ENCODE measurements at places on chromosomes 2 and 18.

DNA sequence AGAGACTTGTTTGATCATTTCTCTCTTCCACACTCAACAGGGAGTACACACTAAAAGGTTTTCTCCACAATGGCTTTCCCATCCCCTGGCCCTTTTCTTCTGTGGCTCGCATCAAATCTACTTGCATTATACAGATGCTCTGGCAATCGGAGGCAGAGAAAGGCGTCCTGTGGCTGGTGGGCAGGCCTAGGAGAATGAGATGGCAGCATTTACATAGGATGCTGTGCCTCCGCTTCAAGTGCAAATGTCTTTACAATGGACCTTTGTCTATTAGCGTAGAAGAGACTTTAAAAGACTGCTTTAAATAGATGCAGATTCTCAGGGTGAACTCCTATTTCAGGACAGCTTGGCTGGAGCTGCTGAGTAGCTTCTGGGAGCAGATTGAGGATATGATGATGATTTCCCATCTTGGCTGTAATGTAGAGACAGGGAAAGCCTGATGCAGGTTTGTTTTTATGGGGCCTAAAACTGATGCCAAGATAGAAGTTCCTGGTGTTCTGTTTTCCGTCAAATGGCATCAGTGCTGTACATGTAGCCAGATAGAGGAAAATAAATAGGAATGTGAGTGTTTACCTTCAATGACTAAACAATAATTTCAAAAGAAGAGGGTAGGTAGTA, 423.4 kb downstream of the RND3 start:
- peak; percentile 59 for DNase-seq

DNA sequence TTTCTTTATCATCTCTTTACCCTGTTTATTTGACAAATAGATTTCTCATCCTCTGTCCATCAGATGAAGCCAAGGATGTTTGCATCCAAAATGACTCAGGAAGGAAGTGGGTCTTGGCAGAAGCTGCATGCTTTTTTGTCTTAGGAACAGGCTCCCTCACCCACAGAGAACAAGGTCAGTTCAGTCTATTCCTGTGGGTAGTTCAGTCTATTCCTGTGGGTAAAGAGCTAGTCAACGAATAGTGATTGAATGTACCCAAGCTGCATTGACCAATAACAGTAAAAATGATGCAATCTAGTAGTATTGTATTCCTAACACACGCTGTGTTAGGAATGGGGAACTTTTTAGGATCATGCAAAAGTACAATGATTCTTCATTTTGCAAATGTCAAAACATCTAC, 290.8 kb upstream of the TANK start:
- peak; percentile 22 for DNase-seq

DNA sequence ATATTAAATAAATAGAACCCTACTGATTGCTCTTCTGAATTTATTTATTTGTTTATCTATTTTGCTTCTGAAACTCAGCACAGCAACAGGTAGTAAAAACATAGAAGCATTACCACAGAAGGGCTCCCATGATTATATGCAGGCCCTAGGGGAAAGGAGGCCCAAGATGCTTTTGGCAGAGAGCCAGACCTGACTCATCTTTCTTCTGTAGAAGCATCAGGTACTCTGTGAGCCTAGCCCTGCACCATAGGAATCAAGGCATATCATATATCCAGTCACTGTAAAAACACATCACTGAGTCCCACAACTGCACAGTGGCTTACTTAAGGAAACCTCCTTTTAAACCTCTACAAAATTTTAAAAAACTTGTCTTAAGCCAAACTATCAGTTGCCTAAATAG, 1.8 kb downstream of the SCN9A start:
- DNase-seq, result no peak

- DNase-seq, result no peak
Measured at GRCh38 chr2:47950340-47951301, 44.3 kb upstream of the FBXO11 start.

DNA sequence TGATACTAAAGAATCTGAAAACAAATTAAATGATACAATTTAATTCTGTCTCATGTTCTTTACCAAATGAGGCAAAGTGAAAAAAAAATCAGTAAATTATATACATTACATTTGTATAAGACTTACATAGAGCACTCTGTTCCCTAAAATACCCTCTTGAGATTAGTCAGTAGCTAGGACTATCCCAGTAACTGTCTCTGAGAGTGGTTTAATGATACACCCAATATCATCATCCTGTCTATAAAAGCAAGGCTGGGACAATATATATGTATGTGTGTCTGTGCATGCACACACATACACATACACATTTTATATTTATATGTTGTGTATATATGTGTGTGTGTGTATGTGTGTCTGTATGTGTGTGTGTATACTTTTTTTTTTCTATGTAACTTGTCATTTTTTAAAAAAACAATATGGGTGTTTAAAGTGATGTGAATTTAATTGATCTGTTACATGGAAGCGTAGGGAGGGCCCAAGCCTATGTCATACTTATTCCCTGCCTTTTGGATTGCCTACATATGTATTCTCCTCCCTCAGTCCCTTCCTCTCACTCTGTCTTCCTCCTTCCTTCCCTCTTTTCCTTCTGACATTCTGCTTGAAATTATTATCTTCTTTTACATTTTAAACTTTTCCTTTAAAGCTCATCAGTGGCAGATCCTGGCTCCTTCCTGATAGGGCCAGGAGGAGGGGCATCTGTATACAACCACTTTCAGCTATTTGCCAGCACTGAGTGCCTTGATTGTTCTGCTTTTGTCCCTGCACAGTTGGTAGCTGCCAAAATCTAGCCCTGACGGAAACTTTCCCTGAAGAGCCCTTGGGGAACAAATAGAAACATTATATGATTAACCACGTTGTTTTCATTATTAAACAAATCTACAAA, 6.8 kb downstream of the ASXL3 start:
- no peak for DNase-seq

DNA sequence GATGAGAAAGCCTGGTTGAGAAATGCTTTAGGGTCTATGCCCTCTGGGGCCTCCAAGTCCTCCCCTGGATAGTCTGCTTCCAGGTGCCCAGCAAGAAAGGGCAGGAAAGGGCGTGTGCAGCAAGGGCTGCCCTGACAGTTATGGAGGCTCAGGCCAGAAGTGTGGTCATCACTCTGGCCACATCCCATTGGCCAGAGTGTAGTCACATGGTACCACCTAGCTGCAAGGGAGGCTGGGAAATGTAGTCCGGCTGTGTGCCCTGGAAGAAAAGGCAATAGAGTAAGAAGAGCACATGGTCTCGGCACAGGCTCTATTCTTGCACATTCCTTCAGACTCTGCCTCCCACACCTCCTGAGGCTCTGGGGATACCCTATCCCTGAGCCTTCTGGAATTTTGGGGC, 35.7 kb downstream of the ODC1 start:
- no peak for DNase-seq

Measured in foreskin melanocyte (primary cell).